ENCODE measurements at places on chromosomes 2 and 18.
A peak's percentile ranks its signal among the peaks of the same experiment; 100 is the strongest.

- DNase-seq = no peak
Measured at GRCh38 chr2:200689115-200689514, 103.3 kb downstream of the AOX1 start.

DNA sequence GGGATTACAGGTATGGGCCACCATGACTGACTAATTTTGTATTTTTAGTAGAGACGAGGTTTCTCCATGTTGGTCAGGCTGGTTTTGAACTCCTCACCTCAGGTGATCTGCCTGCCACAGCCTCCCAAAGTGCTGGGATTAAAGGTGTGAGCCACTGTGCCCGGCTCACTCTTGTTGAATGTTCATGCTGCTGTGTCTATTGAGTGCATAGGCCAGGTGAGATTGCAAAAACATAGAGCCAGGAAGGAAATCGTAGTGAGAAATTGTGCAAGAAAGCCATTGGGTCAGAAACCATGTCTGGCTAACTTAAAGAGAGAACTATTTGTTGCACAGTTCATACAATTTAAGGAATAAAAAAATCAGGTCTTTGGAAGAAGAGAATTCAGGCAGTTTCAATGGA lies 45.5 kb upstream of the FZD5 start:
- DNase-seq = no peak

GRCh38 chr2:186032102-186032738 lies 293.6 kb downstream of the FSIP2 start:
- DNase-seq = no peak

DNA sequence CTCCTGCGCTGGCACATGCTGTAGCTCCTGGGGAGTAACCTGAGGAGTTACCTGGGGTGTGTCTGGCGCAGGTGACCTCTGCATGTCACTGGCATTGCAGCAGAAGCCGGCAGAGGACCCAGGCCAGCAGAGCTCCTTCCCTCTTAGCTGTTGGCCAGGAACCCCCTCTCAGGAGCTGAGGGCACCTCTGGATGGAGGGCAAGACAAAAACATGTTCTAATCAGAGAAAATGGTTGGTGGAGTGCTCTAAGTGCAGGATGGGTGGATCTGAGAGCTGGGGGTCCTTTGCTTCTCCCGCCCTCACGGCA lies 44.9 kb upstream of the SNTG2 start:
- DNase-seq = no peak

DNA sequence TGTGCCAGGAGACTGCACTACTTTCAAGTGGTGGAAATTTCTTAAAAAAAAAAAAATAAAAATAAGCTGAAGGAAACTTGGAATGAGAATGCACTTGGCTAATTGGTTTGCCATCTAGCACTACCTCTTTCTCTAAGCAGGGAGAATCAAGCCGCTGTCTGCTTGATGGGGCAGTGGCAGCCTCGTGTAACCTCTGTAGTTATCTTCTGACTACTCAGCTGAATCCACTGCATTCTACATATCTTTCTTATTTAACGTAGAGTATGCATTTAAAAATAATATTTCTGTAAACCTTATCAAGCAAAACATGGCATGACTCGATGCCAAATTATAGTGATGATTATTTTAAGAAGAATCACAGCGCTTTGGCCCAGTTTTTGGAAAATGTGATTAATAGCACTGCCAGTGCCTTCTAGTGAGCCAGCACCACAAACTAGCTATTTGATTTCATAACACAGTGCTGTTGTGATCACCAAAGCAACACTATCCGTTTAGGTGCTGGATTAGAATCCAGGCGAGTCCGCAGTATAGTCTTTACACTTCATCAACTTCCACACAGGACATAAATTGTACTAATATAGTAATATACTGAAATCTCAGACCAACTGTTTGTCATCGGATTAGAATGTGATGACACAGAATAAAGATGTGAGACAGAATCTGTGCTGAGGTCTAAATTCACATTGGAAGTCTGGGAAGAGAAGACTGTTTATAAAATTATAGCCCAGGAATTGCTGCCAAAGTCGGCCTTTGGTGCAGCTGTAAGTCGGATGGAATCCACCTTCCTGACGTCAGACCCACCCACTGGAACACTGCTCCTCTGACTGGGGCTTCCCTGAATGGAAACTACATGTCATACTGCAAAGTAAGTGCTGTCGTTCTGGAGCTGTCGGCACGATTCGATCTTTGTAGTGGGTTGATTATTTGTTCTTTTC lies 136.5 kb upstream of the ETAA1 start:
- peak; percentile 72 for DNase-seq
